Activated gamma-delta T cell (primary cell): ENCODE measurements at places on chromosomes 3 and 15.

GRCh38 chr15:66850078-66850991 lies 148.3 kb downstream of the SMAD6 start:
- no peak for DNase-seq

GRCh38 chr3:160577556-160578195 lies 12.3 kb upstream of the KPNA4 start:
- no peak for DNase-seq

DNA sequence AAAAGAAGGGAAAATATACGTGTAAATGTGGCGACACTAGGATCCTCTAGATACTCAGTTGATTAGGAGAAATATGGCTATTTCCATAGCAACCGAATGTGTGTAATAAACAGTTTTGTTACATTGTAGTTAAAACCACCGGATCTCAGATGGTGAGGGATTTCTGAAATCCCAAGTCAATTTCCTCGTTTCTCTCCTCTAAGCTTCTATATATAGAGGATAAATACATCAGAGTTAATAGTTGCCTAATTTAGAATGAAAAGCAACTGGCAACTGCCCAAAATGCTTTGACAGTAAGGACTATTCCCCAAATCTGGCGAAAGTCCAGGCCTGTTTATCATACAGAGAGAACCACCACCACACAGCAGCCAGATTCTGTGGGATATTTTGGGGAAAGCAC lies 112.6 kb downstream of the GABRB3 start:
- no peak for DNase-seq

- no peak for DNase-seq
Measured at GRCh38 chr15:70093070-70093469, 4.6 kb downstream of the TLE3 start.

GRCh38 chr3:43253294-43253693 lies 33.0 kb upstream of the SNRK start:
- DNase-seq: no peak

- no peak for DNase-seq
Measured at GRCh38 chr3:43210049-43211027, 76.0 kb upstream of the SNRK start.

GRCh38 chr3:180680097-180680430 lies 775 bp upstream of the CCDC39 start:
- DNase-seq: no peak

GRCh38 chr3:99659032-99659431 lies 20.6 kb downstream of the COL8A1 start:
- no peak for DNase-seq

GRCh38 chr15:39613861-39614260 lies 33.0 kb downstream of the THBS1 start:
- DNase-seq: no peak

- no peak for DNase-seq
Measured at GRCh38 chr3:175404027-175404426, 544.9 kb downstream of the NAALADL2 start.

DNA sequence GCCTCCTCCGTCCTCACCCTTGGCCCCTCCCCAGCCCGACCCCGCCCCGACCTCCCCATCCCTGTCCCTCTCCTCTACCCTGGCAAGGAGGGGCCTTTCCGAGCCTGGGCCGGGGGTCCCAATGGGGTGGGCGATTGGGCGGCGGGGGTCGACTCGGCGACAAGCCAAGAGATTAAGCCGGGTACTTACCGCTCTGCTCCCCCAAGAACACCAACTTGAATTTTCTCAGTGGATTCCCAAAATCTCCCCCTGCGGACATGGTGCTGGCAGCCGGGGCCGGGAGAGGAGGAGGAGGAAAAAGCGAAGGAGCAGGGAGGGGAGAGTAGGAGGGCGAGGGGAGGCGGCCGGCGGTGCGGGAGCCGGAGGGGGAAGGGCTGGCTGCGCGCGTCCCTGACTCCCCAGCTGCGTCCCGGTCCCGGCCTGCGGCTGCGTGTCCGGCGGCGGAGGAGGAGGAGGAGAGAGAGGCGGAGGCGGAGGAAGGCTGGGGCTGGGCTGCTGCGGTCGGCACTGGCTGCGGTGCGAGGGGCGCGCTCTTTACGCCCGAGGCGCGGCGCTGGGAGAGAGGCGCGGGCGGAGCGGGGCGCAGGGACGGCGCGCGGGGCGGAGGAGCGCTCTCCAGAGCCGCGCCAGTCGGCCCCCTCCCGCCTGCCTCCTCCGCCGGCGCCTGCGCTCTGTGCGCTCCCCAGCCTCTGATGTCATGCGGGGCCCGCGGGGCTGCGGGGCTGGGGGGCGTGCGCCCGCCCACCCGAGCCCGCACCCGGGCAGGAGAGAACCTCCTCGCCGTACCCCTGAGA lies at the start of gene RAB6B:
RAB6B (minus strand) TSS at position 675 of the 794 bp plus-strand sequence; CDS start at position 259, 416 bp downstream.
- no peak for DNase-seq
